NCI-H446 (cell line): ENCODE measurements at places on chromosomes 2 and 18.

DNA sequence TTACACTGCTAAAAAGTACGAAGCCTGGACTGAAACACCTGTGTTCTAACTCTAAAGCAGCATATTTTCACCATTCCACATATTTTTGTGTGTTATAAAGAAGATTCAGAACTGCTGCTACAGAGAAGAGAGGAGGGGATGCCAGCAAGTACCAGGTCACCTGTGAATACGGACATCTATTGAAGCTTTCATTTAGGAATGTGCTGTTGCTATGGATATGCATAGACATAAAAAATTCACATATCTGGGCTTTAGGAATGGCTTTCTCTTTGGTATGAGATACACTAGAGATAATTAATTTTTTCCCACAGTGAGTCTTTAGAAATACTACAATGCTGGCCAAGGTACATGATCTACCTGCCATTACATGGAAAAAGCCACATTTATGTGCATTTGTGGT, 238.5 kb downstream of the WDR7 start:
- DNase-seq: no peak

GRCh38 chr2:105258835-105259350, 17.4 kb downstream of the GPR45 start:
- no peak for DNase-seq

DNA sequence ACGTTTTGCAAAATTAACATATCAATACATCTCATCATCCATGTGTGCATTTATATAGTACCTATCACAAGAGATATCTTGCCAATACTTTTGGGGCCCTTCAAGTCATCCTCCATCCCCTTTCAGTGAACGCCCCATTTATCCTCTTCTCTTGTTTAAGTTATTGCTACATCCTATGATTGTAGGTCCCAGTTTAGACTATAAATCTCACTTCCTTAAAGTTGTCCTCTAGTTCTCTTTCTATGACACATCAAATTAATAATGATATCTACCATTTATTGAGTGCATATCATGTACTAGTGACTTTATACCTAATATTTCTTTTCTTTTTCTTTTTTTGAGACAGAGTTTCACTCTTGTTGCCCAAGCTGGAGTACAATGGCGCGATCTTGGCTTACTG, 28.8 kb upstream of the FBXO11 start:
- DNase-seq: no peak

- DNase-seq: peak; percentile 35
Observed at GRCh38 chr2:165617741-165618481, 148.4 kb downstream of the CSRNP3 start.

DNA sequence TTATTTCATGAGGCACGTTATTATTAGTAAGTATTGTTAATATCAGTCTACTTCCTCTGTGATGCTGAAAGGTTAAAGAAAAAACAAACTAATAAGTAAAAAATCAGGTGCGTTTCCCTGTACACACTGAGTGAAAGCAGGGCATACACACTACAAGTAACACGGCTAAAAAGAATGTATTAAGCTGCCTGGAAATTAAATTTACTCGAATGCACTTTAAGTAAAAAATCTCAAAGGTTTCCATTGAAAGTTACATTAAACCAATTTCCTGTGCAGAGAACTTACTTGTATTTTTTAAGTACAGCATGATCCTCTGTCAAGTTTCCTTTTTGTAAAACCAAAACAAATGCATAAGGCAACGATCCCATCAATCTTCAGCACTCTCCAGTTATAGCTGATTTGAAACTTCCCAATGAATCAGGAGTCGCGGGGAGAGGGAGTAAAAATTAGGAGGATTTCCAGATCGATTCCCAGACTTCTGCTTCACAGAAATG, 633 bp downstream of the BCL2 start:
- no peak for DNase-seq

DNA sequence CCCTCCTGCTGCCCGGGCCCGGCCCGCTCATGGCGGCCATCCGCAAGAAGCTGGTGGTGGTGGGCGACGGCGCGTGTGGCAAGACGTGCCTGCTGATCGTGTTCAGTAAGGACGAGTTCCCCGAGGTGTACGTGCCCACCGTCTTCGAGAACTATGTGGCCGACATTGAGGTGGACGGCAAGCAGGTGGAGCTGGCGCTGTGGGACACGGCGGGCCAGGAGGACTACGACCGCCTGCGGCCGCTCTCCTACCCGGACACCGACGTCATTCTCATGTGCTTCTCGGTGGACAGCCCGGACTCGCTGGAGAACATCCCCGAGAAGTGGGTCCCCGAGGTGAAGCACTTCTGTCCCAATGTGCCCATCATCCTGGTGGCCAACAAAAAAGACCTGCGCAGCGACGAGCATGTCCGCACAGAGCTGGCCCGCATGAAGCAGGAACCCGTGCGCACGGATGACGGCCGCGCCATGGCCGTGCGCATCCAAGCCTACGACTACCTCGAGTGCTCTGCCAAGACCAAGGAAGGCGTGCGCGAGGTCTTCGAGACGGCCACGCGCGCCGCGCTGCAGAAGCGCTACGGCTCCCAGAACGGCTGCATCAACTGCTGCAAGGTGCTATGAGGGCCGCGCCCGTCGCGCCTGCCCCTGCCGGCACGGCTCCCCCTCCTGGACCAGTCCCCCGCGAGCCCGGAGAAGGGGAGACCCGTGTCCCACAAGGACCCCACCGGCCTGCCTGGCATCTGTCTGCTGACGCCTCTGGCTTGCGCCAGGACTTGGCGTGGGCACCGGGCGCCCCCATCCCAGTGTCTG, 767 bp downstream of the RHOB start:
- peak; percentile 58 for DNase-seq

DNA sequence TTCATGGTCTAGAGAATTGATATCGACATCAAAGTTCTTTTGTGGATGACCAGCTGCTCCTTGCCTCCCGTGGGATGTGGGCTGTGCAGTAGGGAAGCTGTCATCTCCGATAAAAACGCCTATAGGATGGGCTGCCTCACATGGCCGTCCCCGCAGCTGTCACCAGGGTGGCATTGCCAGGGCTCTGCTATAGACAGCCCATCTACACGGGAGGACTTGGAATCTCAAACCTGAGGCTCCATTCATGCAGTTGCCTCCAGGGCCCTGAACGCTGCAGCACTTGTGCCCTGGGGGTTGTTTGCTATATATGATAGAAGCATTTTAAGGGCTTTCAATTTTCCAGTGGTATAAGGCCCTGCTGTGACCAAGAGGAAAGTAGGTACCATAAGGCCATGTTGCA, 183.1 kb downstream of the MYCN start:
- DNase-seq: no peak

DNA sequence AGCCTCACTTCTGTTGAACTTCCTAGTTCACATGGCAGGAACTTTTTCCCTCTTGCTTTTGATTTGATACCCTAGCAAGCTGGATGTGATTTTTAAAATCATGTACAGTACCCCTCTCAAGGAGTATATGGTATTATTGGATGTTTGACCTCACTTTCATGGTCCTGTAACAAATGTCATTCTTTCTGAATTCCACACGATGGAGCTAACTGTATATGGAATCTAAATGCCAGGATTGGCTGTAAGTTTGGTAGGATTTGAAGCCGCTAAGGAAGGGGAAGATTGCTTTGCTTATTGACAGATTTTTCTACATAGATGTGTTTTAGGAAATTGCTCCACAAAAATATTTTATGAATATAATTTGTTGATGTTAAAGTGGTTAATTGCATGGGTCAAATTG, 18.3 kb downstream of the MAIP1 start:
- DNase-seq: no peak

DNA sequence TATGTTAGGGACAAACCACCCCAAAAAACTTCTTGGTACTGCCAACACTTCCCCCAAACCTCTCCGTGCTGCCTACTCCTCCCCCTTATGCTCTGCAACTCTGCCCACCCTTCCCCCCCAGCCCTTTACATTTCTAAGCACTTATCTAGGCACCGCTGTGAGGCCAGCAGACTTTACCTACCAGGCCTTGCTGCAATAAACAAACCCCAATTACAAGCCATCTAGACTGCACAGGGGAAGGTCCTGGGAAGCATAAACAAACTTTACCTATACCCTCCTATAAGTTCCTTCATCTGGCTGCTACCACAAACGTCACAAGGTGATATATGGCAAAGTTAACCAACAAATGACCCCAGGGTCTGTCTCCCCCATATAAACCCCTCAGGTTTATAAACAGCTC, 259.4 kb upstream of the GULP1 start:
- no peak for DNase-seq

DNA sequence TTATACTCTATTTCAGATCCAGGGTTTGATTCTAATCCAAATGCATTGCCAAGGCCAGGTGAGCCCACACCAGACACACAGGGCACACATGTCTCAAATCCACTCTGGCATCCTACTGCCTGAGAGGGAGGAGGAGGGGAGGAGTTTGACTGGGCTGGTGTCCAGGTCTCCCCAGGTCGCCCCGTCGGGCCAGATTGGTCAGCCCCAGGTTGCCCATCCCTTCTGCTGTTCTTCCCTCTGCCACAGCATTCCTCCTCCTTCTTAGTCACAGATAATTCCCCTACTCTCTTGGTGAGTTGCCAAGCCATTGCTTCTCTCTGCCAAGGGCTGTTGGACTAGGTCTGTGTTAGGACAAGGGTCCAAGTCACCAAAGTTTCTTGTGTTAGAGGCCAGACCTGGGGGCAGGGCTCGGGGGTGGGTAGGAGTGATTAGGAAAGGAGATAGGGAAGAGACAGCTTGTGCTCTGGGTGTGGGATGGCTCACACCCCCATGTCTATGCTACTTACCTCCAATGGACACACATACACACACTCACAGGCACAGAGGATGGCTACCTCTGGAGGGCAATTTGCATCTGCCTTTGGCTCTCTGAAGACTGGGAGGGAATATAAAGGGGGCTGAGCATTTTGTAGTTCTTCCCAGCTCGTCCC, 2.5 kb upstream of the EGR4 start:
- peak; percentile 88 for DNase-seq

DNA sequence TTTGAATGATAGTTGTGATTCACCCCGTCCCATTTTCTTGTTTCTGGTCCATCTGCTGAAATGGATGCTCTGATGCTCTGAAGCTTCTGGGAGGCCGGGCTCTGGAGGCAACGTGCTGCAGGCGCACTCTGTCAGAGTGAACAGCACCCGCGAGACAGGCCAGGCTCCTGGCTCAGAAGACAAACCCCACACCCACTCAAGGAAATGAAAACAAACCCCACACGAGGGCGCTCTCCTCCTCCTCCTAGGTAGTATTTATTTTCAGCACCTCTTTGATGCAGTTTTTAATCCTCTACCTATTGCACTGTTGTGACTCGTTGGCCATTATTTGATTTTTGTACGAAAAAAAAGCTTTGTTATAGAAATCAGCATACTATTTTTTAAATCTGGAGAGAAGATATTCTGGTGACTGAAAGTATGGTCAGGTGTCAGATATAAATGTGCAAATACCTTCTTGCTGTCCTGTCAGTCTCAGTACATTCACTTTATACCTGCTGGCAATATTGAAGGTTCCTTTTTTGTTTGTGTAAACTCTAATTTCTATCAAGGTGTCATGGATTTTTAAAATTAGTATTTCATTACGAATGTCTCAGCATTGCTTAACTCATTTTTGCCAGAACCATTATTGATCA, 10.3 kb upstream of the CHST10 start:
- DNase-seq: peak; percentile 21

DNA sequence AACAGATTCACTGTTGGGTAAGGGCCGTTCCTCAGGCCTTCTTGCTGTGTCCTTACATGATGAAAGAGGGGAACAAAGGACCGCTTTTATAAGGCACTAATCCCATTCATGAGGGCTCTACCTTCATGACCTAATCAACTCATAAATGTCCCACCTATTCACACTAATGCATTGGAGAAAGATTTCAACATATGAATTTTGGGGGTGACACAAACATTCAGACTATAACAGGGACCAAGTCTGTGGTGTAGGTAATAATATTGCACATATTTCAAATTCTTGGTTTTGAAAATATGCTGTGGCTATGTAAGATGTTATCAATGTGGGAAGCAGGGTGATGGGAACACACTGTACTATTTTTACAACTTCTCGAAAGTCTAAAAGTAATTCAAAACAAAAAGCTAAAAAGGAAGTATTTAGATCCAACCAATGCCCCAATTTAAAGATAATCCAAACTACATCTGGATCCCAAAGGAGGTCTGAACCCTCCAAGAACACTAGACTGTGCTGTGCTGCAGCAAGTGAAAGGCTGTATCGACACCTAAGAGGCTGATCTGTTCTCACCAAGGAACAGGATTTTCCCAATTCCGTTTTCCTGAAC, 82.4 kb upstream of the TGIF1 start:
- no peak for DNase-seq

DNA sequence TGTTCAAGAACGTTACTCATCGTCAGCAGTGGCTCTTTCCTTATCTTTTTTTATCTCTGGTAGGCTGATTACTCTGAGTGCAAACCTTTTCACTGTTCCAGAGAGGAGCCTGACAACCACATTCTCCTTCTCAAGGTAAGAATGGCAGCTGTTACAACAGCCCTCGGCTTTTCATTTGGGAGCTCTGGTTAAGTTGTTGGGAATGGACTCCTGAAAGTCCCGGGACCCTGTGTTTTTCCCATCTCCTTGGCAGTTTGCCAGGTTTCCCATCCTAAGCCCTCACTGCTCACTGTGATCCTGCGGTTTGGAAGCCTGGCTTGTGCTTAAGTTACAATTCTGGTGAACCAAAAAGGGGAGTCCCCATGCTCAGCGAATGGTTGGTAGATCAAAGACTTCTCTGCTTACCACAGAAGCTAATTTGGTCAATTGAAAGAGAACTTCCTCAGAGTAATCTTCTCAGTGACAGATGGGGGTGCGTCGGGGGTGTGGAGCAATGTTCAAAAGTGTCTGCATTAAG, 122.3 kb downstream of the LYPD6B start:
- DNase-seq: no peak

GRCh38 chr2:59182249-59182648, 941.1 kb upstream of the FANCL start:
- DNase-seq: no peak

GRCh38 chr2:46256563-46257142, 40.6 kb upstream of the EPAS1 start:
- DNase-seq: no peak

GRCh38 chr2:234794866-234795265, 157.0 kb upstream of the SH3BP4 start:
- DNase-seq: no peak

GRCh38 chr18:76823161-76823538, 793 bp downstream of the ZNF236 start:
- DNase-seq: no peak

DNA sequence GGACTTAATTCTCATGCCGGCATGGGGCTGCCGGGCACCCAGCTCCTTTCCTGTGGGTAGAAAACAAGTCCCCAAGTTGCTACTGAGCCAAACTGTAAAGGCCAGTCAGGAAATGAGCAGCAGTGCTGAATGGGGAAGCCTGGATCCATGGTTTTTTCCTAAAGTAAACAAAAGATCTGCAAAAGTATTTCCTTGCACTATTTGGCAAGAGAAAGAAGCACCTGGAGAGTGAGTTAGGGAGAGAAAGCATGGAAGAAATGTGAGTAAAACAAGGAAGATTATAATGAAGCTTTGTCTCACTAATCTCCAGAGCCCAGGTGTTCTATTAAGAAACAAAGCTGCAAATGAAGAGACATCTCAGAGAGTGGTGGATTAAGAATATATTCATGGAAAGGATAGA, 117.6 kb downstream of the METTL8 start:
- no peak for DNase-seq

- no peak for DNase-seq
Observed at GRCh38 chr18:8938817-8939216, 163.7 kb upstream of the NDUFV2 start.

GRCh38 chr2:33229646-33230045, 246.8 kb upstream of the RASGRP3 start:
- DNase-seq: no peak
